Astrocyte of the spinal cord (primary cell): ENCODE measurements at places on chromosomes 13 and 19.

DNA sequence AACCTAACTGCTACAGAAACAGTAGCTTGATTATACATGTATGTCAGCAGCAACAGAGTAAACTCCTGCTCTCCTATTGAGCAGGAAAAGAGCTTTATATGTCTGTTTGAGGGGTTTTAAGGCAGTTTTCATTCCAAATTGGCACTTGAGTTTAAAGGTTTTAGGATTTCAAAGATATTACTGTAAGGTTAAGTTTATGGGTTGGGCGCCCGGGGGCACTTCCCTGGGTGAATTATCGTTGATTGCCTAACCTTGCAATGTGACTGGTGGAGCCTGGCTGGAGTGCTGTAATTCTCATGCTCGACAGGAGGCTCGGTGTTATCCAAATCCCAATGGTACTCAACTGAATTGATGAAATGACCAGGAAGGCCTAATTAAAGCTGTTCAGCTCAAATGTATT, 1586.1 kb downstream of the OLFM4 start:
- no peak for DNase-seq

DNA sequence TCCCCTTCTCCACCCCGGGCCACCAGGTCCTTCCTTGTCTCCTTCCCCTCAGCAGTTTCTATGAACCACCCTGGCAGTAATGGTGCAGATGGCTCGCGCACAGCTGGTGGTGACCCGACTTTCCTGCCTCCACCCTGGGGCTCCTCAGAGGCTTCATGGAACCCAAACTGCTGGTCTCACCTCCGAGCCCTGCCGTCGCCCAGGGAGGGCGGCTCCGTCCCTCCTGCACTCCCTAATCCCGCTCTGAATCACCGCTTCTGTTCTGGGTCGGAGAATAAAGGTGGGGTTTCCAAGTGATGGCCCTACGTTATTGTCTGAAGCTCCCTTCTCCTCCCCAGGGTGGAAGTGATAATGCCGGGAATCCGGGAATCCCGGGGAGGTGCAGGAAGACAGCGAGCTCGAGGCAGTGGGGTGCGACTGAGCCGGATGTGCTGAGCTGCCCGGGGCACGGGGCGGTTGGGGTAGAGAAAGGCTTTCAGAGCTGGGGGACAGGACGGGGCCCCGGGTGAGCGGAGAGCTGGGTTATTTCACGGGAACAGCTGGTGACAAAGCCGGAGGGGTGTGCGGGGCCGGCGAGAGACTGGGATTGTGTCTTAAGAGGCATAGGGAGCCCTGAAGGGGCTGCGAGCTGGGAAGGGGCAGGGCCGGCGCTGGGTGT, 711 bp downstream of the FUT2 start:
- DNase-seq, result no peak

GRCh38 chr13:43484432-43485225, 302.1 kb downstream of the ENOX1 start:
- DNase-seq, result no peak

DNA sequence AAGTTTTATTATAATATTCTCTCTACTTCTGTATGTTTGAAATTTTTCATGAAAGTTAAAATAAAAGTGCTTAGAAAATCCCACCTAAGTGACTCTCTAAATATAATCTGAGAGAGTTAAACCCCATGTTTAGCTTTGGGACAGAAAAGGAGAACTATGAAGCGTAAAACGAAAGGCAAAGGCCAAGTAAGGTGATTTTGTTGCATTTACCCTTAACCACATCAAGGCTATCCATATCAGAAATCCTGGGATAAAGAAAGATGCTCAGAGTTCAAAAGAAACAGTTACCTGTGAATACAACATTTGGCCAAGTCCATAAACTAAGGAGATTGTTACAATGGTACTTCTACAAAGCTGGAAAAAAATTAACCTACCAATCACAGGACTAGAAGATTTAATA, 31.3 kb downstream of the UBL3 start:
- no peak for DNase-seq

DNA sequence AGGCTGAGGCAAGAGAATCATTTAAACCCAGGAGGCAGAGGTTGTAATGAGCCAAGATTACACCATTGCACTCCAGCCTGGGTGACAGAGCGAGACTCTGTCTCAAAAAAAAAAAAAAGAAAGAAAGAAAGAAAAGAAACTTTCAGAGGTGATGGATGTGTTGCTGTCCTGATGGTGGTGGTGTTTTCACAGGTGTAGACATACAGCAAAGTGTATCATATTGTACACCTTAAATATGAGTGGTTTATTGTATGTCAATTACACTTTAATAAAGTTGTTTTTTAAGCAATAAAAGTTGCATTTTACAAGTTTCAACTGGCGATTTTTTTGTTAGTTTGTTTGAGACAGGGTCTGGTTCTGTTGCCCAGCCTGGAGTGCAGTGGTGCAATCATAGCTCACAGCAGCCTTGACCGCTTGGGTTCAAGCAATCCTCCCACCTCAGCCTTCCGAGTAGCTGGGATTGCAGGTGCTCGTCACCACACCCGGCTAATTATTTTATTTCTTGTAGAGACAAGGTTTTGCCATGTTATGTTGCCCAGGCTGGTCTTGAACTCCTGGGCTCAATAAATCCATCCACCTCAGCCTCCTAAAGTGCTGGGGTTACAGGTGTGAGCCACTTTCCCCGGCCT, 13.5 kb upstream of the INSR start:
- DNase-seq, result no peak

DNA sequence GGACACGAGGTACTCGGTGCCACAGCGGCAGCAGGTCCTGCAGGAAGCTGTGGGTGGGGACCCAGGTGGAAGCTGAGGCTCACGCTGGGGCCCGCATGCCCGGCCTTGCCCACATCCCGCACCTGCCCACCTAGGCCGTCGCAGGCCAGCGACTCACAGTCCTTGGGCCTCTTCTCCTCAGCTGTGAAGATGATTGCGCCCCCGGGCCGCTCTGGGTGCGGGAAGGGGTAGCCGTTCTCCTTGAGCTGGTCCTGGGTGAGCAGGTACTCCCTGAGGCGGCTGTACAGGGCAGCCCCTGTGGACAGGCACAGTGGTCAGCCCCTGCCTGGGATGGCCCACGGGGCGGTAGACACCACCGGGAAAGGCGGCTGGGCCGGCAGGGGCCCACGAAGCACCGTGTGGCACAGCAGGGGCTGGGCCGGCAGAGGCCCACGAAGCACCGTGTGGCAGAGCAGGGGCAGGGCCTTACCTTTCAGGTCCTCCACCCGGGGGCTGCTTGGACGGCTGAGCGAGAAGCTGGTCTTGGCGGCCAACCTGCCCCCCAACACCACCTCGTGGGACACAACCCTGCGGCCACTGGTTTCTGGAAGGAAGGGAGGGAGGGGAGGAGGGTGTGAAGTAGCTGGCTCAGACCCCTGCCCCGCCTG, 6.6 kb upstream of the ATP8B3 start:
- DNase-seq, result no peak

- DNase-seq, result no peak
These were observed 2299.5 kb downstream of the PCDH9 start for GRCh38 chr13:64930636-64931035.

- DNase-seq, result no peak
These were observed 62.7 kb downstream of the SLC7A1 start for GRCh38 chr13:29532821-29533220.

- DNase-seq, result peak; percentile 54
These were observed 21.1 kb downstream of the SOHLH2 start for GRCh38 chr13:36193151-36193855.

- no peak for DNase-seq
These were observed 47.0 kb upstream of the USPL1 start for GRCh38 chr13:30570691-30571090.

DNA sequence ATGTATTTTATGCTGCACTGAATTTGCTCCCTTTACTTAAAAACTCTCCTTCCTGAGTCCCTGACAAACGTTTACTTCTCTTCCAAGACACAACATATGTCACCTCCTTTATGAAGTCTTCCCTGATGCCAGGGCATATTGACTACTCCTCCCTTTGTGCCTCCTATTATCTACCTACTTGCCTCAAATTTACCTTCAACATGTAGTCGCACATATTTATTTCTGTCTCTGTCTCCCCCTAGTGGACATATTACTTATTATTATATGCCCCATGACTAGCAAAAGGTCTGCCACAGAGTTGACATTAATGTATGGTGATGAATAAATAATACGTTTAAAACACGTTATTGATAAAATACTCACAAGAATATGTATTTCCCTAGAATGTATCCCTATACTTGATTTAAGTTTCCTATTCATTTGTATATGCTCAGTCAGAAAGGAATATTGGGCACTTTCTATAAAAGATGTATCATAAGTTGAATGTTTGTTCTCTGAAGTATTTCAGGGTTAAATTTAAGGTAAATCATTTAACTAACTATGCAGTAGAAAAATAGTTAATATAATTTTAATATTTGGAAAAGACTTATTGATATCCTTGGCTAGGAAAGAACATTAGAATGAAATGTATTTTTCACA, 250.3 kb upstream of the ATXN8OS start:
- peak; percentile 56 for DNase-seq

DNA sequence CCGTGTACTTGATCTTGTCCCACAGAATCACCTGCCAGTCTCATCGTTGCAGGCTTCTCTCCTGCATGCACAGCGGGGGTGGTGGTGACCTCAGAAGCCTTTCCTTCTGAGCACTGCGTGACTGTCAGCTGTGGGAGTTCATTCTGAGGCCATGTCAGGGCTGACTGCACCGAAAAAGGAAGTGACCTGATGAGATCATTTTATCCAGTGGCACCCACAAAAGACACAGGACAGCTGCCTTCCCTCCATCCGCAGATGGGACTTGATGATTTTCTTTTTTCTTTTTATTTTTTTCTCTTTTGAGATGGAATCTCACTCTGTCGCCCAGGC, 89.7 kb downstream of the RAB20 start:
- peak; percentile 60 for DNase-seq

DNA sequence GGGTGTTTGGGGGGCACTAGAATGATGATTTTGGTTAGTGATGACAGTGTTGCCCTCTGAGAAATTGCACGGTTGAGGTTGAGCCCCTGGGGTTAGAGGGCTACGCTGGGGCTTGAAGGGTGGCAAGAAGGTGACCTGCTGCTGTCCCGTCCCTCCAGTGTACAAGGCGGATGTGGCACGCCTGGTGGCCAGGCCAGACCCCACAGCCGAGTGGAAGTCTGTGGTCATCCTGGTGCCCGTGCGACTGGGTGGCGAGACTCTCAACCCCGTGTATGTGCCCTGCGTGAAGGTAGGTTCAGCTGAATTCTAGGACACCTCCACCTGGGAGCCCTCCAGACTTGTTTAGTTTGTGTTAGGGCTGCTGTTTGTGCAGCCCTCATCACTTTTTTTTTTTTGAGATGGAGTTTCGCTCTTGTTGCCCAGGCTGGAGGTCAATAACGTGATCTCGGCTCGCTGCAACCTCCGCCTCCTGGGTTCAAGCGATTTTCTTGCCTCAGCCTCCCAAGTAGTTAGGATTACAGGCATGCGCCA, 5.1 kb downstream of the ATG4D start:
- DNase-seq, result no peak

DNA sequence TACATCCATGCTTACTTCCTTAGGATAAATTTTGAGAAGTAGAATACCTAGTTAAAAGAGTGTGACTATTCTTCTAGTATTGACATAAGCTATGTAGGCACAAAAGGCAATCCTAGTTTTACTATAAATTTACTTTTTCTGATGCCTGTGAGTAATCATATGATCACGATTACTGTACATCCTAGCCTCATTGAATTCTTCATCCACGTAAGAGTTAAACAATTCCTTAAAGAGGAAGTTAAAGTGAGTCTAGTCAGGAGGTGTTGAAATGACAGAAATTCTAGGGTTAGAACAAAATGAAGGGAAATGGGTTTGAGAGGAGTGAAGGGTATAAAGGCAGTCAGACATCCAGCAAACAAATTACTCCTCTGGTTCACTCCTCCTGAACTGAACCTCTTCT, at the start of gene ACOD1:
Gene ACOD1 (plus strand): TSS at position 363 of the 400 bp plus-strand sequence. CDS start 48 bp downstream, outside the sequence.
- no peak for DNase-seq

DNA sequence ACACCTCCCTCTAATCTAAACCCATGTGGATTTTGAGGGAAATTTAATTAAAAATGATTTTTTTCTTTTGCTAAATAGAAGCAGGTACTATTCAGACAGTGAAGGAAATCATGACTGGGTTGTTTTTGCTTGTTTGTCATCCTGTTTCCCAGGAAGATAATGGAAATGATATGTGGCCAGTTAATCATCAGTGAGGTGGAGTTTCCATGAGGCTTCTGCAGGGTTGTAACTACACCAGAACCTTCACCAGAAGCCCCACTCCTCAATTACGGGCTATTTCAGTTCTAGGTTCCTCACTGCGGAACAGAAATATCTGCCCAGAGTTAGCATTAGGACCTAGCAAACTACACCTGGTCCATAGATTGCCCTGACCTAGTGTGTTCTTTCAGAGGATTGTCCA, 394.0 kb downstream of the DLEU7 start:
- no peak for DNase-seq

DNA sequence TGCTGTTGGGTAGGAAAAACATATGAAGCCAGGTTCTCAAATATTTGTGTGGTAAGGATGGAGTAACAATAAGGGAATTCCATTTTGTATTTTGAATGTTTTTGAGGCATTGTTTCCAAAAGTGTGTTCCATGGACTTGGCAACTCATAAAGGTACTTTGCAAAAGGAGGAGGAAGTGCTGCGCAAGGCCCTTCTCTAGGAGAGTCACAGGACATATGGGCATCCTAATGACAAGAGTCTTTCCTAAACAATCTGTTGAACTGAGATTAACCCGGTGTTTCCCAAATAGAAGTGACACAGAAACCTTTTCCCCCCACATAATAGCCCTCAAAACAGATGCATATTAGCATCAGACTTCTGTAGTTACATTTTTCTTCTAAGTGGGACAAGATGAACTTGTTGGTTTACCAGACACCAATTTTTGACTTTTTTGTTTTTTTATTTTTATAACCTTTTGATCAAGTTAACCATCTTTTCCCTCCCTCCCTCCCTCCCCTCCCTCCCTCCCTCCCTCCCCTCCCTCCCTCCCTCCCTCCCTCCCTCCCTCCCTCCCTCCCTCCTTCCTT, 209.3 kb downstream of the PCCA start:
- no peak for DNase-seq

GRCh38 chr13:113404723-113405471, 41.0 kb upstream of the GRTP1 start:
- no peak for DNase-seq

GRCh38 chr19:41244117-41244516, 20.1 kb upstream of the HNRNPUL1 start:
- no peak for DNase-seq
